ENCODE measurements at places on chromosomes 12 and 14.

DNA sequence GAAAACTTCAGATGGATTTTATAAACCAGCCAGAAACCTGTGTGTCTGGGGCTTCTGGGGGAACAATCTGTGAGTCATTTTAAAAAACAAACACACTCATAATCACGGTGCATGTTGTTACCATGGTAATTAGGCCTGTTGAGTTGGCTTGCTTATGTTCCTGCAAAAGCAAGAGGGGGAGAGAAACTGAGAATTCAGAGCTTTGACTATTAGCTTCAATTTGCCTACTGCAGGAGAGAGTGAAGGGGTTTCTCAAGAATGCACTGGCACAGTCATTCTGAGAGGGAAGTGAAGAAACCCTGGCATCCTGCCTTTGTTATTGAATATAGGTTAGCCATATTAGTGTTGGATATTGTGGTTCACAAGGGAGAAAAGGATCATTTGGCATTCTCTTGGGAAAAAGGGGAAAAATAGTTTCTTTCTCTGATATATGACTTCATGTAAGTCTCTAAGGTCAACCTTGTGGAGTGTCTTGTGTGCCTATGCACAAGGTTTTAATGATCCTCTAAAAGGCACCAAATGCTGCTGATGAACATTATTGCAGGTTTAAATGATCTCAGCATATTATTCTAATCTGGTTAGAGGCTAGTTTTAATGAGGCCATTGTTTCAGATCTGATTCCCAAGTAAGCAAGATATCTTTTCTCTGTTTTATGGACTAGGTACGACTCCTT, 12.9 kb downstream of the GNG2 start:
- DNase-seq = no peak

- DNase-seq = no peak
Measured at GRCh38 chr12:94271351-94271750, 123.0 kb downstream of the PLXNC1 start.

GRCh38 chr12:123979566-123979965, 6.6 kb downstream of the ZNF664 start:
- no peak for DNase-seq

DNA sequence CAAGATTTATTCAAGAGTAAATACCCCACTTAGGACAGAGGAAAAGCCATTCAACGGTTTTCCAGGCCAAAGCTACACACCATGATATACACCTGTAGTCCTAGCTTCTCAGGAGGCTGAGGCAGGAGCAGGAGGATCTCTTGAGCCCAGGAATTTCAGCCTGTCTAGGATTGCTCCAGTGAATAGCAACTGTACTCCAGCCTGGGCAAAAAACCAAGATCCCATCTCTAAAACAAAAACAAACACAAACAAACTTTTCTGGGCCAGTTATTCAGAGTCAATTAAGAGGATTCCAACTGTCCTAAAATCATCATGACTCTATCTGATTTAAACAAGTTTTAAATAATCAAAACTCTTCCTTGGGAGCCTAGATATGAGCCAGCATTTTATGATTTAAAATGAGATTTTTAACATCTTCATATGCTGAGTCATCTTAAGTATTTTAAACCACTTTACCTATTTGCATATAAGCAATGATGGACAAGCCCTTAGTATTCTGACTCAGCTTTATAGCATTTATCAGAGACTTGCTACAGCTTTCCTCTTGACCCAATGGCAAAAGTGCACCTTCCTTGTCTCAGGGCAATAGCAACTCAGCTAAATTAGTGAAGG, 77.1 kb downstream of the KCNMB4 start:
- no peak for DNase-seq

DNA sequence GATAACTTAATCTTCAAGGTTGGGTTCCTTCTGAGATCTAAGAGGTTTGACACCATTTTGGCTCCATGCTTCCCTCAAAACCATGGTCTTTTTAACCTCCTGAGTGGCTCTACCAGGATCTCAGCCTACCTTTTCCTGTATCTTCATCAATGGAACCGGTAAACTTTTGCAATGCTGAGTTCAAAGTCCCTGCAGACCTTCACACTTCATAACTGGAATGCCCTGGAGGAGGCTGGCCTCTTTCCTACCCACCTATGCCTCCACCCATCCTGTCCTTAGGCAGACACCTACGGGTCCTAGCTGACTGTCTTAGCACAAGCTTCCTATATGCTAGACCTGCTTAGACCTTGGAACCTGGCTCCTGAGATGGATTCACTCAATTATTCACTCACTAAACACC, 89.5 kb upstream of the EEA1 start:
- DNase-seq = no peak

Data from stimulated activated naive CD4-positive, alpha-beta T cell (primary cell).